ENCODE measurements at places on chromosomes 13 and 19. TPM values are rescaled to one million over a fixed set of nuclear protein-coding genes. Genes with fewer than 3 reads are reported as not detected.

DNA sequence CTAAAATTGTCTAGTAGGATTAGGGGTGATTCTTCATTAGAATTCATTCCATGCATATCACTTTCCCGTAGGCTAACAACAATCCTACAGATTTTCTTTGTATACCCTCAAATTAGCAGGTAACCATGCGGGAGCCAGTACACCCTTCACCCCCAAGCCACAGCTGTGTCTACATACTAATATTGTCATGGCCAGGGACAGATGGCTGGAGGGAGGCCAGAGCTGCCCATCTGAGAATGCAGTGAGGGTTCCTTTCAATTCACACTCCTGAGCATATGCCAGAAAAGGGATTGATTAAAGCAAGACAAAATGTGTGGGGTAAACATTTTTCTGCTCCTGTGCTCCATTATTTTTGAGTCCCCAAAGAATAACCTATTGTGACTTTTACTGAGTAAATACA is 68.9 kb downstream of the FREM2 start:
- DNase-seq = no peak

DNA sequence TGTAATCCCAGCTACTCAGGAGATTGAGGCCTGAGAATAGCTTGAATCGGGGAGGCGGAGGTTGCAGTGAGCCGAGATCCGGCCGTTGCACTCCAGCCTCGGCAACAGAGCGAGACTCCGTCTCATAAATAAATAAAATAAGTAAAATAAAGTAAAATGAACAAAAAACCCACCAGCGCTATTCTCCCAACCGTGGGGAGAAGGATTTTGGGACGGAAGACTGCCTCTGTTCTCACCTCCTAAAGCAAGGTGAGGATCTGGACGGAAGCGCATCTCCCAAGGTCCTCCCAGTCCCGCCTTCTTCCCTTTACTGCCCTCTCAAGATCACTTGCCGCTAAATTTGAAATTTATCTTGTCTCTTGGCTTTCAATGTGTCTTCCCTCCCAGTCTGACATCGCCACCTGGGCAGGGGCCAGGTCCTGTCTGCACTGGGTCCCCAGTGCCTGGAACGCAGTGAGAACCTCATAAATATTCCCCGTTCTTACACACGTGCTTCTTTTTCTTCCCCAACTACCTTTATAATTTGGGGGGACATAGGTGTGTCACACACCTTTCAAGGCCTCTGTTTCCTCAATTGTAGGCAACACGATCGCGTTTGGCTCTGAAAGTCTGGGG is 1.2 kb upstream of the DNAJB1 start:
- DNase-seq = no peak

GRCh38 chr13:26839682-26840081 is 79.1 kb upstream of the GPR12 start:
- no peak for DNase-seq

DNA sequence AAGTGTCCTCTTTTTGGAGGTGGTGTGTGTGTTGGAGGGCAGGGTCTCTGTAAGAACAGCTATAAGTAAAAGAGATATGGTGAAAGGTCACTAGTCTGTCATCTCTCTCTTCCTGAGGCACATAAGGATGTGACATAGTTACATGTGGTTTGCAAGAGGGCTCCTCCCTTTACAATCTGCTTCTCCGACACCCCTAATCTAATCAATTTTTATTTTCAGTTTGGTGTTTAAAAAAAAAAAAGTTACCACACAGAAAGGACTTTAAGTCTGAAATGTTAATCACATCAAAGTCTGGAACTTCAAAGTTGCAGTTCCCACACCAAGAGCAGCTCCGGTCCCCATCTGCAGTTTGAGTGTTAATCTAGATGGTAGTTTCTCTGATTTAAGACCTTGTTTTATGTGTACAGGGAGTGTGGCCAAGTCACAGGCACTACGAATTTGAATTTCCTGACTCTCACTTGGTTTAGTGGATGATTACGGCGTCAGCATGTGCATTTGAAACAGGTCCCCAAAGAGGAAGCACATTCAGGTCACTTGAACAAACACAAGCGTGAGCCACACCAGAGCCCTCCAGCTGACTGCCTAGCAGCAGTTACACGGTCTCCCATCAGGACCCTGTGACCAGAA is 53.1 kb downstream of the FOXO1 start:
- DNase-seq = no peak

- DNase-seq = no peak
Measured at GRCh38 chr19:32343550-32344262, 1.7 kb upstream of the ZNF507 start.

DNA sequence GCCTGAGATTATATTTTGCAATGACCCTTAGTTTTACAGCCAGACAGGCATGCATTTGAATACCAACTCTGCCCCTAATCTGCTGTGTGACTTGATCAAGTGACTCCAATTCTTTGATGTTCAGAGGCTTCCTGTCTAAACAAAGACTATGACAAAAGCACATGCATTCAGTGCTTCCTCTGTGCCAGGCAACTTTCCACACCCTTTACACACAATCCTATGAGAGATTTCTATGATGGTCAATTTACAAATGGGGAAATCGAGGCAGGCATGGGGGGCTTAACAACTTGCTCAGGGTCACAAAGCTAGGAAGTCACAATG is 3.7 kb upstream of the LYPD3 start:
- no peak for DNase-seq

DNA sequence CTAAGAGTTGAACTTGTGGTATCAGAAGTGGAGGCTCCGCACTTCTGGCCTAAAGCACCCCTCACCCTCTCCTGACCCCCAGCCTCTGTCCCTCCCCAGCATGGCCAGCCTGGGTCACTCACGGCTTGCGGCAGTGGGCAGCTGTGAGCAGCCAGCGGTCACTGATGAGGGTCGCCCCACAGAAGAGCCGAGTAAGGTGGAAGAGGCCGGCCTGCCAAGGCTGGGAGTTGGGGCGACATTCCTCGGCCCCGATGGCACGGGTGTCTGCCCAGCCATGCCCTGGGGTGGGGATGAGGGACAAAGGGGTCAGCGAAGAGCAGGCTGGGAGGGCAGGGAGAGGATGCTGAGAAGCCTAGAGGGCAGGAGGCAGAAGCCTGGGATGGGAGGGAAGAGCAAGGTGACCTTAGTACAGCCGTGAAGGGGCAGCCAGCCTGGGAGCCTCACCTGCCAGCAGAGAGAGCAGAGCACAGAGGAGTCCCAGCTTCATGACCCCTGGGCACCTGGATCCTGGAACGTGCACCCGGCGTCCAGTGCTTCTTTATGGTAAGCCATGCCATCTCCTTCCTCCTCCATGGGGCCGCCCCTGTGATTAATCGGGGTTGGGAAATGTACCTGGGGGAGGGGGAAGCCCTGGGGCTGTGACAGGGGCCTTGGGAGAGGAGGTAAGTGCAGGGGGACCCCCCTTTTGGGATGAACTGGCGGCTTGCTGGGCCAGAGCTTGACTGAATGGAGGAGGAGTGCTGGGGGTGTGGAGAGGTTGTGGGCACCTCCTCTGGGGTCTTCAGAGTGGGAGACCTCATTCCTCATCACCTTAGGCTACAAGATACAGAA is 7.9 kb upstream of the KLK8 start:
- DNase-seq = no peak

DNA sequence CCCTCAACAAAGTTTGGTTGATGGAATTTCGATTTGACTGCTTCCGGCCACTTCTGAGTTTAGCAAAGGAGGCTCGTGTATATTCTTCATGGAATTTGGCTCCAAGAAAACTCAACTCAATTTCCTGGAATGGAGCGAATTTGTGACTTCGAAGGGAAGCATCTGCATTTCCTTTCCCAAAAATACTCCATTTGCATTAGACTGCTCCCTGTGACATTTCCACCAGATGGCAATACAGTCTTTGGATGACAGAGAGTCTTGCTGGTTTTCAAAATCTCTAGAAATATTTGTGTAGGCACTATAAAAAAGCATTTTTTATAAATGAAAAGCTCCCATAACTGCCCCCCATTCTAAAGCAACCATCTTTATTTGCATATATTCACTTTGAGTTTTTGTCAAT is 4.1 kb downstream of the C1QTNF9 start:
- no peak for DNase-seq

GRCh38 chr13:111912991-111913760 is 153.8 kb upstream of the SOX1 start:
- DNase-seq = no peak

GRCh38 chr13:30429721-30430694 is 7.7 kb downstream of the UBE2L5 start:
- no peak for DNase-seq

DNA sequence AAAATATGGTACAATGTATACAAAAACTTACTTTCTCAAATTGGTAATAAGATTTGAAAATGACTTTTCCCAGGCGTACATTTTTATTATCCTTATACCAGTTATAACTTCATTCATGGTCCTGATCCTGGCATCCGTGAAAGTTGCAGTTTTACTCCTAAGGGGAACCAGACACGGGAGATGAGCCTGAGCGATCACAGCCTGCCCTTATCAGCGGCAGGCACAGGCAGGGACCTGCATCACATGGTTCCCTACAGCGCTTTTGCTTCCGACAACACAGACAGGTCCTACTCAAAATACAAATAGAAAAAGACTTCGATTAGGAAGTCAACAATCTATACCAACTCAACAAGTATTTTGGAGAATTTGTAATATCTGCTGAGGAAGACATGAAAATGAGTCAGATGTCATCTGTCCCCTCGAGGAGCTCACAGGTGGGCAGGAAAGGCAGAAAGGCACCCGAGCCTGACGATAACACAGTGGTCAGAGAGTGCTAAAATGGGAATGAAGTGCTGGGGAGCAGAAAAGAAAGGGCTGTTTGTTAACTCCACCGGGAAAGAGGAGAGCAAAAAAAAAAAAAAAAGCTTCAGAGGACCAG is 93.4 kb downstream of the ABCC4 start:
- no peak for DNase-seq

CABP5 gene
- not detected for total RNA-seq

- no peak for DNase-seq
Measured at GRCh38 chr19:51127755-51128154, 3.0 kb downstream of the SIGLEC9 start.

DNA sequence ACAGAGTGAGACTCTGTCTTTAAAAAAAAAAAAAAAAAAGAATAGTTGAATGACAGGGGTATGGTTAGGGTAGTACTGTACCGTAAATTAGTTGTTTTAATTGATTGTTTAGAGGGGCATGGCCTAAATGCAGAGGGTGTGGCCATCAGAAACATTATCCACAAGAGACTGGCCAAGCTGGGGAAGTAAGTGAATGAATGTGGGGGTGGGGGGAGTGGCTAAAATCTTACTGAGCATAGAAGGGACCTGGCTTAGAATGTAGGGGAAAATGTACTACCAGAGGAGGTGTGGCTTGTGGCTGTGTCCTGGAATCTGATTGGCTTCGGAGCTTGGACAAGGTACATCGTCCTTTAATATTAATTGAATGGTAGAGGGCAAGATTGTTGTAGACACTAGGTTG is 3.8 kb downstream of the BCL2L12 start:
- no peak for DNase-seq

MYPOP gene
- 18.5 TPM for total RNA-seq

GRCh38 chr13:23427342-23427843 is 6.1 kb downstream of the SACS start:
- no peak for DNase-seq

DNA sequence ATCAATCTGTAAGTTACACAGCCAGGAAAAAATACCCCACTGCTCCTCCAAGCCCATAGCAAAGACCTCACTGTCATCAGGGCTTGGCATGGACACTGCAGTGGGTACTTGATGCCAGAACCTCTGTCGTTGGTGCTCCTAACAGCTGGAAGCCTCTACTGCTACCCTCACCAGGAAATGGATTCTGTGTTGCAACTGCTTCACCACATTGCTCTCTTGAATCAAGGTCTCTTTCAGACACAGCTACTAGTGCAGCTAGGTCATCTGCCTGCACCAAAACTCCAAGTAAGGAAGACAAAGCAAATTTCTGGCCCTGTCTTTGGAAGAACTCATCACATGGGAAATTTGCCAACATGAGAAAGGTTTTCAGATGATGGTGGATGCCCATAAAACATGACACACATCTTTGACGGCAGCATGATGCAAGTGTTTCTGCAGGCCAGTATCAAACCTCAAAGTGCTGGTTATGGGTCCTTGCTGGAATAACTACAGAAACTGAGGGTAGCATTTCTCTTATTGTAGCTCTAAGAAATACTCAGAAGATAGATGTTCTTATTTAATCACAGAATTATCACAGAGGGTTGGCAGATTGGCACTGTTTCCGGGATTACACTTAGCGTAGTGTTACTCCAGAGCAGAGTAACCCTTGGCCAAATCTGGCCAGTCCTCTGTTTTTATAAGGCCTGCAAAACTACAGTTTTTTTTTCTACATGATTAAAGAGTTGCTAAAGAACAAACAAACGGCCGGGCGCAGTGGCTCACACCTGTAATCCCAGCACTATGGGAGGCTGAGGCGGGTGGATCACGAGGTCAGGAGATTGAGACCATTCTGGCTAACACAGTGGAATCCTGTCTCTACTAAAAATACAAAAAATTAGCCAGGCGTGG is 12.9 kb upstream of the PCCA start:
- DNase-seq = no peak

SBK2 gene
- total RNA-seq = 15.2 TPM

FAM216B gene
- total RNA-seq = 4.4 TPM

SYT5 gene
- total RNA-seq = not detected

DNA sequence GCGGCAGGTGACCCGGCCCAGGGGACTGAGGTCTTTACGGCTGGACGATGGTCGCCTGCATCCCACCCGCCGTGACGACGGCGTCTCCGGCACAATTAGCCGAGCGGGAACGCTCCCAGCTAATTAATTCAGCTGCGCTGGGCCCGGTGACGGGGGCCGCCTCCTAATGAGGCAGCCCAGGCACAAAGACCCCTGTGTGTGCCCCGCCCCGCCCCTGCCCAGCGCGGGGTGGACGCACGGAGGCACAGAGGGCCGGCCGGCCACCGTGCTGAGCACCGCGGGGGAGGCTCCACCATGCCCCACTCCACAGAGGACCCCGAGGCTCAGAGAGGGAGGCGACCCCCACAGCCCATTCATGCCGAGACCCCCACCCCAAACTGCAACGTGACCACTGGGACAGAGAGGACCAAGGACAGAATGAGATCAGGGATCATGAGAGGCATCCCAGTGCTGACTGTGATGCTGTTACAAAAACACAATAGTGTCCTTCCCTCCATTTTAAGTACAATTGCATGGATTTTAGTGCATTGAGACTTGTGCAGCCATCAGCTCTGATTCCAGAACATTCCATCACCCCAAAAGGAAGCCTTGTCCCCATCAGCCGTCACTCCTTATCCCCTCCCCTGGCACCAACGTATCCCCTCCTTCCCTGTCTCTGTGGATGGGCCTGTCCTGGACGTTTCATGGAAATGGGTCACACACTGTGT is 17.0 kb downstream of the EFNA2 start:
- no peak for DNase-seq

CPB2 gene
- total RNA-seq = not detected

All from left ventricle myocardium superior (tissue), 1 donor.